ENCODE measurements at places on chromosomes 2 and 18.
A peak's percentile ranks its signal among the peaks of the same experiment; 100 is the strongest.

DNA sequence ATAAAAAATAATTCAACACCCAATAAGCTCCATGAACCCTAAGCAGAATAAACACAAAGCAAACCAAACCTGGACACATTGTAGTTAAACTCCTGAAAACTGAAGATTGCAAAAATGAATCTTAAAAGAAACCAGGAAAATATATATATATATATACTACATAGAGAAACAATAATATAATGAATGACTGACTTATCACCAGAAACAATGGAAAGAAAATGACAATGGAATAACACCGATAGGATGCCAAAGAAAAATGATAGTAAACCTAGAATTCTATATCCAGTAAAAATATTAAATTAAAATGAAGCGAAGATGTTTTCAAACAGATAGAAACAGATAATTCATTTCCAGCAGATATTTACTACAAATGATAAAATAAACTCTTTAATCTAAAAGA lies 346.9 kb downstream of the IRS1 start:
- no peak for DNase-seq

DNA sequence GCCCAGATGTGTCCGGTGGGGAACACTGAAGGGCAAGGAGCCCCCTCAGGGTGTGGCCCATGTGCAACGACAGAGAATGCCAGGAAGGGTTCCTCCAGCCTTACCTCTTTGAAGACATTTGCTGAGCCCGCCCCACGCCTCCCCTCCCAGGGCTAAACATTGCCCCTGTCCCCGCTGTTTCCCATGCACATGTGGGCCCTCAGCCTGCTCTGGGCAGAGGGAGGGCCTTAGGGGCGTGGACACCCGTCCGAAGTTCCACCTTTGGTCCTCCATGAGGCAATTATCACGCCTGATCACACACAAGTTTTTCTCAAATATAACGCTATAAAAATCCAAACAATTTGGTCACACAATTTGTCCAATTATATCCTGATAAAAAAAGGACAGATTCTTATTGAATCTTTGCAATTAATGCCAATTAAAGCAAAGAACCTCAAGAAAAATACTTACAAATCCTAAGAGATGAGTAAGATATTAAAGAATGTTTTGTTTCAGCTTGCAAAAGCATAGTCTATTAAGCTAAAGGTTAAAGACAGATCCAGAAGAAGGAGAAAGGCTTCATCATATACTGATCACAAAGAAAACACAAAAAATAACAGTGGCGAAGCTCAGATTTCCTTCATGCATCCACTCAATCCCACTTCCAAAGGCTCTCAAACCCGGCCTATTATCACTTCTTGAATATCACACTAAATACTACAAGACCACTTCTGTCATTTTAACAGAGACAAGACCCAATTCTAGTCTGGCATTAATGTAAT lies 55.2 kb upstream of the LDLRAD4 start:
- DNase-seq: peak; percentile 13

DNA sequence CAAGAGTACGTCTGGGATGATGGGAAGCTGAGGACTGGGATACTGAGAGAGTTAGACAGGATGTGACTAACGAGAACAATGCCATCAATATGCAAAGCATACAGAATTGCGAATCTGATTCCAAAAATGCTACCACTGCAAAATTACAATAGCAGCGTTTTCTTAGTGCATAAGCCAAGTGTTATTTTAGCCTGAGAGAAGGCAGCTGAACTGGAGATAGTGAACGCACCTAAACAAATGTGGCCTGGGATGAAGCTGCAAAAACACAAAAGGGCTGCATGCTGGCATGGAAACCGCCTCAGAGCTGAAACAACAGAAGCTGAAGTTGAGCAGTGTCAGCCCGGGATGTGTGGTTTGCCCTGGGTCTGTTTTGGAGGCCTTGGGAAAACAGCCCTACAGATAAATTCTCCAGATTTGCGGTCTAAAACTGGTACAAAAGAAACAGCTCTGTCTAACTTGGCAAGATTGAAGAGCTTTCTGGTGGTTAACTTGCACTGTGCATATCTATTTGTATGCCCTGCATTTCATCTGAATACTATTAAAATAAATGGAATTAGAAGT lies 45.5 kb downstream of the LYPD6 start:
- peak; percentile 62 for DNase-seq

DNA sequence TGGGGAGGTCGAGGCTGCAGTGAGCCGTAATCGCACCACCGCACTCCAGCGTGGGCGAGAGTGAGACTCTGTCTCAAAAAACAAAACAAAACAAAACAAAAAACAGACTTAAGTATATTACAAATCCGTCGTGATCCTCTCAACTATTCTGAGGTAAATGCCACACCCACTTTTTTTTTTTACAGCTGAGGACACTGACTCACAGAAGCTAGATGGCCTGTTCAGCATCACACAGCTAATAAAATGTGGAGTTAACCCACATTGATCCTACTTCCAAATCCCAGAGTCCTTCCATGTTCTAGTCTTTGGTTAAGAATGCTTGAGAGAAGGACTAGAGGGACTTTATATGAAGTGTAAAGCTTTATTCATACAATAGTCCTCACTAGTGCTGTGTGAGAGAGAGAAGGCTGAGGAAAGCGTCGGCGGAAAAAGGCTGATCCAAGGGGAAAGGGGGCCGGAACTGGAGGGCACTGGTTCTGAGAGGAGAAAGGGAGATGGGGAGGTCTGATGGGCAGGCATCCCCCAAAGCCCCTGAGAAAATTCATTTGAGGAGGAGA lies 627 bp downstream of the RNF25 start:
- DNase-seq: peak; percentile 36

GRCh38 chr18:58276789-58277739 lies 233.0 kb downstream of the NEDD4L start:
- DNase-seq: no peak

- no peak for DNase-seq
Measured at GRCh38 chr2:219886615-219887014, 259.2 kb downstream of the SLC4A3 start.

GRCh38 chr2:222899413-222900181 lies 38.8 kb downstream of the ACSL3 start:
- no peak for DNase-seq

- no peak for DNase-seq
Measured at GRCh38 chr2:2739231-2739795, 408.2 kb upstream of the MYT1L start.

DNA sequence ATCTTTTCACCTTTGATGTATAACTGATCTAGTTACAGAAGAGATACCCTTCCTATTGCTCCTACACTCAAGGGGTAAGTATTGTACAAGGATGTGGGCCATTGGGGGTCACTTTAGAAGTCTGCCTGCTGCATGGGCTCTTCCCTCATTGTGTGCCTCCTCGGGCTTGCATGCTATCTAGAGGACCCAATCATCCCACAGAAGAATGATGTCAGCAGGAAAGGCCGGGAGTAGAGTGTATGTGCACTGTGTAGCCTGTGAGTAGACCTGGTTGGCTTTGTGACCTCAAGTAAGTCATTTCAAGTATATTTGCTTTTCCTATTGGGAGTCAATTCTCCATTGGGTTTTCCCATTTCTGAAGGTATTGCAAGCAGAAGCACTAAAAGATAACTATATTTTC lies 129.5 kb upstream of the TRIB2 start:
- no peak for DNase-seq

GRCh38 chr2:119488245-119489214 lies 35.8 kb downstream of the SCTR start:
- no peak for DNase-seq

DNA sequence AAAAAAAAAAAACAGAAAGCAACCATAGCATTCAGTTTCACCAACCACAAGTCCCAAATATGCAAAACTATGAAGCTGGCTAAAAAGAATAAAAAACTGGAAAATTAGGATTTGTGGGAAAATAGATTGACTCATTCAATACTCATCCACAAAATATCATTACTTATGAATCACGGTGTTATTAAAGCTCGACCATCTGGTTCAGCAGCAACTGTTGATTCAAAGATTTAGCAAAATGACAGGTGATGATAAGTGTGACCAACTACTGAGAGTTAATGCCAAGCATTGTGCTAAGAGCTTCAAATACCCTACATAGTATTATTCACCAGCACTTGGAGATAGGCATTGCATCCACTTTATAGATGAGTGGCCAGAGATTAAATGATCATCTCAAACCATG lies 26.2 kb upstream of the XDH start:
- peak; percentile 18 for DNase-seq

GRCh38 chr2:168584911-168585310 lies 128.8 kb downstream of the CERS6 start:
- DNase-seq: no peak

DNA sequence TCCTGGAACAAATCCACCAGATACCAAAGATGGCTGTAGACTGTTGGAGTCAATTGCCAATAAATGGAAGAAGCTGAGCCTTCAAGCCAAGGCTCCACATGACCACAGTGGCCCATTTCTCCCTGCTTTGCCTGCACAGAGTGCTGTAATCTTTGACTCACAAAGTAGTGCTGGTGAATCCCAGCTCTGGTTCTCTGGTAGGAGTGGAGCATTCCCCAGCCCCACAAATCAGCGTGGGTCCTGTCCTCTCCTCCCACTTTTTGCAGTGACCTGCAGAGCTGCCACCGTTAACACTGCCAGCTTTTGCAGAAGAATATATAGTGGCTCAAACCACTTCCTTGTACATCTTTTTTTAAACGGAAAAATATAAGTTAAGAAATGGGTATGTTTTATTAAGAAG lies 93.9 kb downstream of the MGAT5 start:
- DNase-seq: no peak

GRCh38 chr18:10353791-10354190 lies 100.6 kb upstream of the APCDD1 start:
- DNase-seq: peak; percentile 82

GRCh38 chr2:30688956-30689401 lies 118.3 kb downstream of the CAPN13 start:
- no peak for DNase-seq

DNA sequence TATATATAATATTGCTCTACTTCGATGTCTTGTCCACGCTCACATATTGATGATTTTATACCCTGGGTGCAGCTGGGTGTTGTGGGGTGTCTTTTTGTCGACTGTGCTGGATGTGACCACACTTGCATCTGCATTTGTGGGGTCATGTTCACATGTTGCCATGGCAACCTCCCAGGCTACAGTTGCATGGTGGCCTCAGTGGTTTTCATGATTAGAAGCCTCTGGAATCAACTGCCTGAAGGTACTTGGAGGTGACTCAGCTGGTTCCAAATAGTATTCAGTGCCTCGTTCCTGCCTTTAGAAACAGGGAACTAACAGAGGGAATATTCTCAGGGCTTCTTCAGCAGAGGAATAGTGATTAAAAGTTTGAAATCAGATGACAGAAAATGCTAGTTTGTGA lies 166.3 kb upstream of the NYAP2 start:
- DNase-seq: peak; percentile 39

- no peak for DNase-seq
Measured at GRCh38 chr2:3242747-3243369, 134.8 kb downstream of the EIPR1 start.

GRCh38 chr18:5334456-5335075 lies 39.0 kb upstream of the ZBTB14 start:
- DNase-seq: no peak

DNA sequence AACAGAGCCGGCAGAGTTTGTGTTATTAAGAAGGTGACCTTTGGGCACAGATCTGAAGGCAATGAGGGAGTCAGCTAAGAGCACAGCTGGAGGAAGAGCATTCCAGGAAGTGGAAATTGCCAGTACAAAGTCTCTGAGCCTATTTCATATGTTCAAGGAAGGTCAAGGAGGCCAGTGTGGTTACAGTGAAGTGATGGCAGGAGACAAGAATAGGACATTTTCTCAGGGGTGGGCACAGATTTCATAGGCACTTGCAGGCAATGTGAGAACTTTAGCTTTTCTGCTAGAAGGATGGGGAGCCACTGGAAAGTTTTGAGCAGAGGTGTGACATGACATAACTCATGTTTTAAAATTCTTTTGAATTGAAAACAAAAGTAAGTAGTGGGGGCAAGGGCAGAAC lies 50.3 kb downstream of the ARHGAP25 start:
- DNase-seq: no peak

DNA sequence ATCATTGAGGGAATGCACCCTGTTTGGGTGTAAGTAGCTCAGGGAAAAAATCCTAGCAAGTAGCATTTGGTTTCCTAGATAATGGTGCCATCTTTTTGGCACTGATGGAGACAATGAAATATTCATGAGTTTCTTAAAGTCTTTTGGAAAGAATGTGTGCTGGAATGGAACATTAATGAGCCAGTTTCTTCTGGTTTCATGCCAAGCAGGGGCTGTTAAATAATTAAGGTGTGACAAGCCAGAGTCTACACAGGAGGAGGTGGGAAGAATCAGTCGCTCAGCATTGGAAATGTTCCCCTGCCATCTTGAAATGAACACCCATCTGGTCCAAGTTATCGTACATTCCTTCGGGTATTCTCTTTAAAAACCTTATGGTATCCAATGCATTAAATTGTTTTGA lies 457.3 kb downstream of the RIT2 start:
- no peak for DNase-seq

DNA sequence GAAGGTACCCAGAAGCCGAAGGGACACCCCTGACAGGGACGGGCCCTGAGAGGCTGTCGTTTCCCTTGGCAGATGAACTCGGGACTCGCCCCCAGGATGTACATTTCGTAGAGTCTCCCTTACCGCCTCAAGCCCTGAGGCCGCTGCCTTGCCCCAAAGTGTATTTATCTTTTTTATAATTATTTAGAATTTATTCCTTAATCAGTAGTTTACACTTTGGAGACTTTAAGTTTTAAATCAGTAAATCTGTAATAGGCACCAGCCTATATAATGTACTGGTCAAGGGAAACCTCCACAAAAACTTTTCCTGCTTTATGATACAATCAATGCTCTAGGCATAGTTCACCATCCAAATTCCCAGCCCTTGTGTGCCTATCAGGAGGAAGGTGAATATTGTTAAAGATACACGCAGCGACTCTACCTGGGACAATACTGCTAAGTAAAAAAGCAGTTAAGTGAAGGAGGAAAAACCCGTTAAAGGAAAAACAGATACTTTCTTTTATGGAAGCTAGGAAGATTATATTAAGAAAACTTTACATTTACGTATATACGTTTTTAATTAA lies 848 bp downstream of the VRK2 start:
- no peak for DNase-seq

DNA sequence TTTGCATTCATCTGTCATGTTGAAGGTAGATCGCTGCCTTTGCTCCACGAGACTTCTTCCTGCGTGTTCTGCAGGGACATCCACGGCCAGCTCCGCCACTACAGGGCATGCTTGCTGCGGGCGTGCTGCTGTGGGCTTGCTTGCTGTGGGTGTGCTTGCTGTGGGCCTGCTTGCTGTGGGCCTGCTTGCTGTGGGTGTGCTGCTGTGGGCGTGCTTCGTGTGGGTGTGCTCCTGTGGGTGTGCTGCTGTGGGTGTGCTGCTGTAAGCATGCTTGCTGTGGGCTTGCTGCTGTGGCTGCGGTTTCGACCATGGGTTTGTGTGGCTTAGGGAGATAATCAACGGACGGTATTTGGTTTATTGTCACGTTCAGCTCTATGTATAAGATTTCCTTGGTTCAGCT lies 161.3 kb upstream of the NFATC1 start:
- no peak for DNase-seq

DNA sequence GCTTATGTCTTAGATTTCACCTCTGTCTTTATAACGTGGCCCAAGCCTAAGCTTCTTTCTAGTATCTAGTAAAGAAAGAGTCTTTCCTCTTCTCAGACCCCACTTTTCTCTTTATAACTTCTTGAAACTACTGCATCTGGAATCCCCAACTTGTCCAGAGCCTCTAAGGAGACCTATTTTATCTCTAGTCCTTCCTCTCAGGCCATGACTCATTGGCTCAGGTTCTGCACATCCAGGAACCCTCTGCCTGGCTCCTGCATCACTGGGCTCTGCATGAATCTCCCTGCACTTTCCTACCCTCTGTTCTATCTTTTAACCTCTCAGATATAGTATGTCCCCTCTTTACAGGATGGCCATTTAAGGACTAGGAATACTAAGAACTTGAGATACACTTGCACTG lies 124.7 kb downstream of the DNAH6 start:
- no peak for DNase-seq
